Vagina (tissue), 2 donors: ENCODE measurements at places on chromosomes 1 and 21.

- no peak for DNase-seq
Observed at GRCh38 chr1:199273837-199274379, 635.1 kb downstream of the PTPRC start.

GRCh38 chr1:236035681-236036101 lies 29.2 kb downstream of the NID1 start:
- no peak for DNase-seq

DNA sequence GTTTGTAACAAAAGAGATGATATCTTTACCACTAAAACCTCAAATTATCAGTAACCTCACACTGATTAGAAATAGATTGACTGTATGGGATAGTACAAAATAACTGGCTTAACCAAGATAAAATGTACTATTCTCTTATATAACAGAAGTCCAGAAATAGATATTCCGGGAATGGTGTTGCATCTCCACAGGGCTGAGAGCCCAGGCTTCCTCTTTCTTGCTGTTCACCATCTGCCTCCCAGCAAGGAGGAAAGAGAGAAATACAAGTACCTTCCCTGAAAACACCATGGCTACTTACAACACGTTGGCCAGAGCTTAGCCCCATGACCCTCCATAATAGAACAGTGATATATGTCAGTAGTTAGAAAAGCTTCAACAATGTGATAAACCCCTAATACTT lies 47.0 kb upstream of the KCNK1 start:
- DNase-seq = no peak

GRCh38 chr21:24938573-24938972 lies 668.7 kb downstream of the MRPL39 start:
- no peak for DNase-seq

DNA sequence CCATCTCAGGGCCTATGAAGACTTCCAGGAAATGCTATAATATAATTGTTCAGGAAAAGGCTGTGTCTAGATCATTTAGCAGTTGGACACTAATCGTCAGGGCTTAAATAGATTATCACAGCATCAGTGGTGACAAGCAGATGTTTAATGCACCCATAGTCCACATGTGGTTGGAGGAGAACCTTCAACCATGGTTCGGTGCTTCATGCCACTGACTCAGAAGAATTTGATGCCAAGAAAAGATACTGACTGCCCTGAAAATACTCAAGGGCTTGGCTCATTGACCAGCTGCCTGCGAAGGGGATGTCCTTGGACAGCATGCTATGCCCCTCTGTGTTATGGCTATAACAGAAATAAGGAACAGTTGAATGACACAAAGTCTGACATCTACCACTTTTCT lies 175.7 kb downstream of the HHIPL2 start:
- DNase-seq = no peak

- no peak for DNase-seq
Observed at GRCh38 chr1:100234432-100234831, 15.2 kb downstream of the DBT start.

- DNase-seq = no peak
Observed at GRCh38 chr1:55232448-55233144, 17.4 kb upstream of the USP24 start.
